ENCODE measurements at places on chromosomes 6 and 20.

DNA sequence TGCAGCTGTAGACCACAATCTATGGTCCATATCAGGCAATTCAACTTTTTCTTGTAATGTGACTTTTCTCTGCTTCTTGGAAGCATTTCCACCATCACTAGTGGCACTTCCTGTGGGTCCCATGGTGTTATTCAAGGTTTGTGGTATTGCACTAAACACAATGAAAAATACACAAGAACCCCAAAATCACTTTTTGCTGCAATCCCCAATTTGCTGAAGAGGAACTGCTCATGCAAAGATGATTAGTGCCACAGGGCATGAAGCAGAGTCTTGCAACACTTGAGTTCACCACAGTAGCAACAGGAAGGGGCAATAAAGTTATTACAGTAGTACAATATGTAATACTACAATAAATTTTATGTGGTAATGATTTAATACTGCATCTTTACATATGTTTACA lies 16.8 kb upstream of the TAAR1 start:
- DNase-seq, result no peak

DNA sequence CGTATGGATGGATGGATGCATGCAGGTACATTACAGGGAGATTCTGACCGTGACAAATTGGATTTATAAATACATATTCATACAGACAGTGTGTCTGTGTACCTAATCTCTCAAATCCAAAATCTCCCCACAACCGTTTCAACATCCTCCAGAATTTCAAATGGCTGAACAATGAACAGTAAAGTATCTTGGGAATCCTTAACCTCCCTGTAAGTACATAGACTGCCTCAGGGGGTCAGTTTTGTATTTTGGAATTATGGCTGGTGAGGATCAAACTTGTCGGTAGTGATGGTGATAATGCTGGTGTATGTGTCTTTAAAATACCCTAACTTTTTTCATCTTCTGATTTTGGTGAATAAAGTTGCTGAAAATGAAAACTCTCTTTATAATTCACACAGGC lies 246.2 kb downstream of the FOXC1 start:
- no peak for DNase-seq

- DNase-seq, result no peak
These were observed 9.0 kb upstream of the ZC3H12D start for GRCh38 chr6:149493761-149494320.

DNA sequence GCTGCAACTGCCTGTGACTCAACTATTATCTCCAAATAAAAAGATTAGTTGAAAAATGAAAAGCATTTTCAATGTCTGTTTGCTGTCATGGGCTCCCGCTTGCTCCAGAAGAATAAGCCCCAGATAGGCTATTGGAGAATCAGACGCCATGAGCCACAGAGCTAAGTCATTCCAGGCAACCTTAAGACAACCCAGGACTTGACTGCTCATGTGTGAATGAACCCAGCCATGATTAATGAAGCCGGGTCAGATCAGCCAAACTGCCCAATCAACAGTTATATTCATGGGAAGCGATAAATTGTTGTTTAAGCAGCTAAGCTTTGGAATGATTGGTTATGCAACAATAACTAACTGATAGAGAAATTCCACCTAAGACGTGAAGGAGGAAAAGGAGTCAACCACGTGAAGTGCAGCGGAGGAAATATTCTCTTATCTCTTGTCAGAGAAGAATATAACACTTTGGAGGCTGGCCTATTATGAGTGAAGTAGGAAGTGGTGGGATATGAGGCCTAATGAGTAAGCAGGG lies 64.2 kb downstream of the DOK5 start:
- no peak for DNase-seq

- DNase-seq, result no peak
These were observed 106.8 kb downstream of the RNF144B start for GRCh38 chr6:18493925-18494324.

- DNase-seq, result no peak
These were observed 185.0 kb upstream of the CDYL start for GRCh38 chr6:4591218-4591617.

- no peak for DNase-seq
These were observed 290.1 kb upstream of the PRDM1 start for GRCh38 chr6:105795913-105796517.

DNA sequence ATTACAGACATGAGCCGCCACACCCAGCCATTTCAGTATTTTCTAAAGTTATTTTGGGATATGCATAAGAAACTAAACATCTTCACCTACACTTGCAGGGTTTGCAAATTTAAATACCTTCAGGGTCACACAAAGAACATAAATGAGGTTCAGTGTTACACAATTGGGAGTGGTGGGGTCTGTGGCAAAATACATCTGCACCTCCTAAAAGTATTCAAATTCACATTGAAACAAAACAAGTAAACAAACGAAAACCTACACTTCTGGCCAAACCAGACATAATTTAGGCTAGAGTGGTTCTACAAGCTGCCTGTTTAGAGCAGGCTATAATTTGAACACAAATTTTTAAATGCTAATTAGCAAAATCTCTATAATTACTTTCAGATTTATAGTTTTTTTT lies 34.6 kb downstream of the MAPK14 start:
- DNase-seq, result no peak

DNA sequence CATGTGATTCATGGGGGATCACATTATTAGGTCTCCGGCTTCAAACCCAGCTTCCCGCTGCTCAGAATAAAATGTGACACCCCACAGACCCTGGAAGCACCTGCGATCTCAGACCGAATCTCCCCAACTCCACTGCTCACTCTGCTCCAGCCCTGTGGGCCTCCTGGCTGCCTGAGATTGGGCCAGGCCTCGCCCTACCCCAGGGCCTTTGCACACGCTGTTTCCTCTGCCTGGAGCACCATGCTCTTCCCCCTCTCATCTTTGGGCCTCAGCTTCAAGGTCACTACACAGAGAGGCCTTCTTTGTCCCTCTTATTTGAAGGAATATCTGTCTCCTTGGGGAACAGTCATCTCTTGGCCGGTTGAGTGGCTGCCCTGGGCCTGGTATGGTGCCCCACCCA lies 48.8 kb downstream of the RBM38 start:
- DNase-seq, result no peak

GRCh38 chr6:105810105-105810921 lies 275.8 kb upstream of the PRDM1 start:
- peak; percentile 66 for DNase-seq

- no peak for DNase-seq
These were observed 27.3 kb upstream of the STX16 start for GRCh38 chr20:58623579-58624473.

DNA sequence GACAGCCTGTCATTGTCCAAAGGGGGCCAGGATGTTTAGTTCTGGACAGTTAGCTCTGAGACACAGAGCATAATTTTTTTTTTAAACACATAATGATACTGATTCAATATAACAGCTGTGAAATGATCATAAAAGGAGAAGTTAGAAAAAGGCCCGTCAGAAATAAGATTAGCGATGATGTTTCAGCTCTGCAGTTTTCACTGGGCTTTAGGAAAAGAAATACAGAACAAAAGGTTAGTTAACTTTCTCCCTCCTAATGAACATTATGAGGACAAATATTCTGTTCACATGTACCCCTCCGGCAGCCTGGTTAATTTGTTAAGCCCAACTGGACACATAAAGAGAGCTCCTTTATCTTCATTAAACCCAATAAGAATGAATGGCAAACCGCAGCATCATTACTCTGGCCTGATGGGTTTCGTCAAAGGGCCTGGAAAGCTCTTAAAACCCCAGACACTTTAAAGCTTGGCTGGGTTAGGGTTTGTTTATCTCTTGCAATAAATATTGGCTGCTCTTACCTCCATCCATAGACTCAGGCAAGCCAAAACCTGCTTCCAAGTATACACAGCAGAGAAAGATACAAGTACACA lies 394.6 kb downstream of the KIF16B start:
- no peak for DNase-seq

DNA sequence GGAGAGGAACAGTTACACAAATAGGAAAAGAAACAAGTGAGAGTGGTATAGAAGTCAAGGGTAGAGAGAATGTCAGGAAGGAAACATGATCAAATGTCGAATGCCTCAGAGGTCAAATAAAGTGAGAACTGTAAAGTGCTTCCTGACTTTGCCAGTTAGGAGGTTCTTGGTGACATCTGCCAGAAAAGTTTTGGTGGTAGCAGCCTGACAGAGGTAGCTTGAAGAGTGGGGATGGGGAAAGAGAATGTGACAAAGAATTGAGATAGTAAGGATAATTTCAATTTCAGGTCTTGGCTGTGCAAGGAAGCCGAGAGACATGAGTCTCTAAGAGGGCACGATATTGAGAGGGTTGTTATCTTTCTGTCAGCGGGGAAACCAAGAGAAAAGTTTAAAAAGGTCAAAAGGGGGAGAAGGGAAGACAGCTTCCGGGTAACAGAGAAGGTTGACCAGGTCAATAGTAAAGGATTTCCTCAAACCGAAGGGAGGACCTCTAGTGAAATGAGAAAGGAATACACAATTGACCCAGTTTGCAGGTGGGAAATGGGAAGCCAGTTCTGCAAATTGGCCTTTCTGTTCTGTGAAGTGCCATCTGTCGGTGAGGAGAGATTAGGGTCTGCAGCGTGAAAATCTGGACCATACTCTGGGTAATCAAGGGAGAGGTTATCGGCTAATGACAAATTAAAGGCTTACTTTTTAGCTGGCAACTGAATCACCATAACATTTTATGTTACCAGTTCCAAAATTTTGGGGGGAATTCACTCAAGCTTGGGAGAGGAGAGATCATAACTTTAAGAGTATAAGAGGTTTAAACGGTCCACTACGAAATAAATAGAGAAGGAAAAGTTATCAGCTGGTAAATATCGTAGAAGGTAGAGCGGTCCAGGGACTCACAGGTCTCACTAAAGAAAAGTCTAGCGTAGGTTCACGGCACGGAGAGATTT lies 973 bp upstream of the BRD2 start:
- peak; percentile 45 for DNase-seq

DNA sequence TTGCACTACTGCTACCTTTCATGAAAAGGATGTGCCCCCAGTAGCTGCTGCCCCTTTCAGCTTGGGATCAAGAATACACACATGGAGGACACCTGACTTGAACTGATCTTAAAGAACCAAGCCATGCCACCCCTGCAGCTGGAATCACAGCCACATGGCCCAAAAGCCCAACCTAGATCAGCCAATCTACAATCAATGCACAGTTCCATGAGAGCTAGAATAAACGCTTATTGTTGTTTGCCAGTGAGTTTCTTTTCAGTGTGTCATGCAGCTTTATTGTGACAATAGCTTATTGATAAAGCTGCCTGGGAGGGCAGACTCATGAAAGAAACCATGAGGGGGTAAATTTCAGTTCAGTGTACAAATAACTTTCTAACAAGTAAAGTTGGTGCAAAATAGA lies 397.7 kb downstream of the PTPRT start:
- no peak for DNase-seq

GRCh38 chr6:29567991-29568390 lies 8.5 kb upstream of the UBD start:
- DNase-seq, result no peak

DNA sequence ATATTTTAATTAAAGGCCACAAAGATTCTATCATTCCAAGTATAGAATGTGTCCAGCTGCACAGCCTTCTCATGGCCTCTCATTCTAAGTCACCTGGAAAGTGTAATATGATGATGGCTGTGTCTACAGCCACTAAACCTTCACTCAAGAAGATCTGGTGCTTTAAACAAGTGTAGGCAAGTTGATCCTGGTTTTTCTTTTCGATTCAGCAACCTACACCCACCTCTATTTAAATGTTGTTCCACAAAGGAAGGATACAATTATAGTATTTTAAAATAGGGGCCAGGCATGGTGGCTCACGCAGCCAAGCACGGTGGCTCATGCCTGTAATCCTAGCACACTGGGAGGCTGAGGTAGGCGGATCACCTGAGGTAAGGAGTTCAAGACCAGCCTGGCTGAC lies 25.5 kb upstream of the DST start:
- DNase-seq, result no peak

DNA sequence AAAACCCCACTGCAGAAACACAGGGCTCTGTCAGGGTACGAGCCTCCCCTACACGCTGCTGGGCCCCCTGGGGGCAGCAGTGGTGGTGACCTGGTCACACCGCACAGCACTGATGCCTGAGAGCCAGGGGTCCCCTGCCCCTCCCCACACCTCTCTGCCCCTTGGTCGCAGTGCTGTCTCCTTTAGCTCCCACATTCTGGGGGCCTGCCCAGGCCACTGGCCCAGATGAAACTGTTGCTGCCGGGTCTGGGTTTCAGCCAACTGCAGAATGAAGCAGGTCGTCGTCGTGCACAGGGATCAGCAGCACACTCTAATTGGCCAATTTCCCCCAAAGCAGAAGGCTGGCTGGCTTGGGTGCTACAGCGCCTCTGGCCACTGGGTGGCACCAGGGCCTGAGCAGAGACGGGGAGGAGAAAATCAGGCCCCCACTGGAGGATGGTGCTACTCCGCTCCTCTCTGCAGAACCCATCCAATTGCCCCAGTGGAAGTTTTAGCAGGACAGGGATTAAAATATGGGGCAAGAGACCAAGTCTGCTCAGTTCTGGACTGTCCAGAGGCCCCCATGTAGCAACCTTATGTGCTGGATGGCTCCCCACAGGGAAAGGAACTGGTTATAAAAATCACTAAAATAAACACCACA lies 26.1 kb downstream of the DIDO1 start:
- DNase-seq, result peak; percentile 77

GRCh38 chr6:152720974-152721373 lies 23.3 kb downstream of the MYCT1 start:
- no peak for DNase-seq

- no peak for DNase-seq
These were observed 252.7 kb upstream of the POU3F2 start for GRCh38 chr6:98581705-98582104.

GRCh38 chr6:158834675-158835385 lies 15.7 kb upstream of the EZR start:
- no peak for DNase-seq

All from stimulated activated CD4-positive, alpha-beta T cell treated with anti-CD3 and anti-CD28 coated beads, Interleukin-4, amount 100 ng/mL, for 24 hours (primary cell).